ENCODE measurements at places on chromosomes 12 and 14.

GRCh38 chr14:22088614-22089342, 415.2 kb upstream of the OR4E1 start:
- DNase-seq = no peak

GRCh38 chr14:93967637-93968250, 8.6 kb downstream of the ASB2 start:
- DNase-seq = no peak

- DNase-seq = no peak
Observed at GRCh38 chr14:105023791-105024480, 3.1 kb upstream of the CDCA4 start.

GRCh38 chr14:59454139-59454538, 11.0 kb downstream of the GPR135 start:
- DNase-seq = peak; percentile 89

DNA sequence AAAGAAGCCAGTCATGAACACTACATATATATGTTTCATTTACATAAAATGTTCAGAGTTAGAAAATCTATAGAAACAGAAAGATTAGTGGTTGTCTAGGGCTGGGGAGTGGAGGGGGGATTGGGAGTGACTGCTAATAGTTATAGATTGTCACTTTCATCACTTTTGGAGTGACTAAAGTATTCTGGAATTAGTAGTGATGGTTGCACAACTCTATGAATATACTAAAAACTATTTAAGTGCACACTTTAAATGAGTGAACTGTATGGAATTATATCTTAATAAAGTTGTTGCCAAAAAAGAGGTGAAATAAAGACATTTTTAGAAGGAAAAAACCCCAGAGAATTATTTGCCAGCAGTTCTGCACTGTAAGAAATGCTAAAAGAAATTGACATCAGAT, 9.5 kb downstream of the CATSPERB start:
- no peak for DNase-seq

DNA sequence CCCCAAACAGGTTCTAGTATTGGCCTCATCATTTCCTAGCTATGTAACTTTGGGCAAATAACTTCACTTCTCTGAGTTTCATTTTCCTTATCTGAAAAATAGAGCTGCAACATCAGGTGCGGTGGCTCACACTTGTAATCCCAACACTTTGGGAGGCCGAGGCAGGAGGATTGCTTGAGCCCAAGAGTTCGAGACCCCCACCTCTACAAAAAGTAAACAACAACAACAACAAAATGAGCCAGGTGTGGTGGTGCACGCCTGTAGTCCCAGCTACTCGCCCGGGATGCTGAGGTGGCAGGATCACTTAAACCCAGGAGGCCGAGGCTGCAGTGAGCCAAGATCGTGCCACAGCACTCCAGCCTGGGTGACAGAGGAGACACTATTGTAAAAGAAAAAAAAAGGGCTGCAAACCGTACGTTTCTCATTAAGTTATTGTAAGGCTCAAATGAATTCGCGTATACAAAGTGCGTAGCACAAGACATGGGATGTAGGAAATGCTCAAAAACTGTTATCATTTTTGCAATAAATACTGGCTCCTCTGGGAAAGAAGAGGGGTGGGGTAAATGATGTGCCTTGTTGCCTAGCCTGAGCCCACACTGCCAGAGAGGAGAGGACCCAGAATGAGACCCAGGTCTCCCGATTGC, 903 bp downstream of the C12orf76 start:
- DNase-seq = no peak

DNA sequence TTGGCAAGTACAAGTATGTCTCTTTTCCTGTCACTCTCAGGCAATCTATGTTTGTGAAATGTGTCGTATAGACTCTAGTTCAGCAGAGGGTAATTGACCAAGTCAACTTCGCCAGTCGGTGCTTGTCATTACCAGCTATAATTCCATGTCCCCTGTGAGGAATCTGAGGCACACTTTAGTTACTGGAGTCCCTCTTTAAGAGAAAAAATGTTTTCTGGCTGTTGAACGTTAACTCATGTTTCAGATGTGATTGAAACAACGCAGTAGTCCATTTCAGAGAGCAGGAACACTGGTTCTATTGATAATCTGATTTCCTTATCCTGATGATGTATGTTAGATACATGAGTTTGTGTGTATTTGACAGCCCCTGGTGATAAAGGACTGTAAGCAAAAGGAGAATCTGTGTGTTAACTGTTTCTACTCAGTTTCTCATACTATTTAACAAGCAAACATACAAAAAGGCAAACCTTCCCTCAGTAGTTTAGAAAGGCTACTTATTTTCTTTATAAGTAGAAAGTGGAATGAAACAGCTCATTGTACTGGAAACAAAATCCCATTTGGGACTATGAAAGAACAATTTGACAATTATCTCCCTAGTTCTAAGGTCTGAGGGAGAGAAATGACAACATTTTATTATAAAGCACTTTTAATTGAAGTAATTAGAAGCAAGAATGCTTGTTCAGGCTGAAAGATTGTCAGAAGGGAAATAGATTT, 161.1 kb upstream of the TRHDE start:
- DNase-seq = no peak

GRCh38 chr14:92710001-92710341, 38.5 kb downstream of the LGMN start:
- no peak for DNase-seq

GRCh38 chr14:80764496-80764895, 177.0 kb downstream of the CEP128 start:
- no peak for DNase-seq

GRCh38 chr12:57085999-57086492, 2.9 kb upstream of the NAB2 start:
- DNase-seq = no peak

DNA sequence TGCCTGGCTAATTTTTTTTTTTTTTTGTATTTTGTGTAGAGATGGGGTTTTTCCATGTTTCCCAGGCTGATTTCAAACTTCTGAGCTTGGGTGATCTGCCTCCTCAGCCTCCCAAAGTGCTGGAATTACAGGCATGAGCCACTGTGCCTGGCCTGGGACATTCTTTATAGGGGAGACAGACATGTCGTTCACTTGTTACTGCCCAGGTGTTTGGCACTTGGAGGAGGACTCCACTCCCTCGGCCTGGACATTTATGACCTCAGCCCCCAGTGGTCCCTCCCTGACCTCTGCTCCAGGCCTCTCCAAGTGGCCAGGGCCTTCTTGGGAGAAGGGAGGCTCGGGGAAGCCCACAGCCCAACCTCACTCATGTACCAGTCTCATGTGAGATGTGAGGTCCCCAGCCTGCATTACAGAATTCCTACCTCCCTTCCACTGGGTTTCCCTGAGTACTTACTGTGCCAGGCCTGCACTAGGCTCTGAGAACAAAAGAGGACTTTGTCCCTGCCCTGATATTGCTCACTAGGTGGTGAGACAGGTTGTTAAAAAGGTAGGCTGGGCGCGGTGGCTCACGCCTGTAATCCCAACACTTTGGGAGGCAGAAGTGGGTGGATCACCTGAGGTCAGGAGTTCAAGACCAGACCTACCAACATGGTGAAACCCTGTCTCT, 9.7 kb upstream of the POP5 start:
- no peak for DNase-seq

GRCh38 chr12:16324272-16324671, 23.2 kb upstream of the MGST1 start:
- no peak for DNase-seq

DNA sequence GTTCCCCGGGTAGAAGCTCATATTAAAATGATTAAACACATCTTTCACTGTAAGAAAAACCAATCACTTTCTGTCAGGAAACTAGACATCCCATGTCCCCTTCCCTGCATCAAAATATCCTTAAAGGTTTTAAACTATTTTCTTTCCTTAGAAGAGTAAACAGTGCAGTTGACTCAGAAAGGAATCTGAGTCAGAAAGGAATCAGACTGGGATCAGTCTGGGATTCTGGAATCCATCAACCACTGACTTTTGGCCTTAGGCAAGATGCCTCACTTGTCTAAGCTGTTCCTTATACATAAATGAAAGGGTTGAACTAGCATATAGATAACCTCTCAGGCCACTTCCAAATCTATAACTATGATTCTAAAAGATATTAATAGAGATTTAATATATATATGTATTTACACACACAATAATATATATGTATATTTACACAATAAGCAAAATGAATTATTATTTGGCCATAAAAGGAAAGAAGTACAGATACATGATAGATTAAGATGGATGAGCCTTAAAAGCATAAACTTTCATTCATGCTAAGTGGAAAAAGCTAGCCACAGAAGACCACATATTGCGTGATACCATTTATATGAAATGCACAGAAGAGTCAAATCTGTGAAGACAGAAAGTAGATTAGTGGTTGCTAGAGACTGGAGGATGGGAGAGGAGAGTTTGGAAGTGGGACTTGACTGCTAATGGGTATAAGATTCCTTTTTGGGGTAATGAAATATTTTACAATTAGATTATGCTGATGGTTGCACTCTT, 114.4 kb downstream of the SLC38A1 start:
- DNase-seq = peak; percentile 35

- DNase-seq = no peak
Observed at GRCh38 chr12:132516095-132517012, 26.4 kb downstream of the FBRSL1 start.

GRCh38 chr12:48279601-48280000, 71.1 kb downstream of the ZNF641 start:
- no peak for DNase-seq

DNA sequence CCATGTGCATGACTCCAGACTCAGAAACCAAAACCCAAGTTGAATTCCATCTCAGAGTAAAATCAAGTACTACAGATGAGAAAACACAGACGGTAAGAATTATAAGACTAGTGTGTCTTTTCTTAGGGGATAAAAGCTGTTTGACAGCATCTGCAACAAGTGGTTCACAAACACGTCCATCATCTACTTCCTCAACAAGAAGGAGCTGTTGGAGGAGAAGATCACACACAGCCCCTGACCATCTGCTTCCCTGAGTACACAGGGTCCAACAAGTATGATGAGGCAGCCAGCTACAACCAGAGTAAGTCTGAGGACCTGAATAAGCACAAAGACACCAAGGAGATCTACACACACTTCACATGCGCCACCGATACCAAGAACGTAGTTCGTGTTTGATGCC, 110.7 kb upstream of the ATF7IP start:
- no peak for DNase-seq

GRCh38 chr14:90491911-90492531, 95.2 kb downstream of the CALM1 start:
- DNase-seq = no peak

DNA sequence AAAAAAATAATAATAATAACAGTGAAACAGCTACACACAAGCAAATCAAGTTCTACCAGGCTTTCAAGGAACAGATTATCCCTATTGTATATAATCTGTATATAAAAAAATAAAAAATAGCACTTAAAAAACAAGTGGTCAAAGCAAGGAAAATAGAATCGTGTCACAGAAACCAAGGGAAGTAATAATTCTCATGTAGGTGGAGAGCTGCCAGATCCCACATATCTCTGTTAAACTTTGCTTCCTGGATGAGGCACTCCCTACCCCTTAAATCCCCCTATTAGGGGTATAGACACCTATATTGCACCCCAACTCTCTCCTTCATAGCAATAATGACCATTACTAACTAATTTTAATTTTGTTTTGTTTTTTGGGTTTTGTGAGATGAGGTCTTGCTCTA, 4.4 kb upstream of the CD27 start:
- no peak for DNase-seq

DNA sequence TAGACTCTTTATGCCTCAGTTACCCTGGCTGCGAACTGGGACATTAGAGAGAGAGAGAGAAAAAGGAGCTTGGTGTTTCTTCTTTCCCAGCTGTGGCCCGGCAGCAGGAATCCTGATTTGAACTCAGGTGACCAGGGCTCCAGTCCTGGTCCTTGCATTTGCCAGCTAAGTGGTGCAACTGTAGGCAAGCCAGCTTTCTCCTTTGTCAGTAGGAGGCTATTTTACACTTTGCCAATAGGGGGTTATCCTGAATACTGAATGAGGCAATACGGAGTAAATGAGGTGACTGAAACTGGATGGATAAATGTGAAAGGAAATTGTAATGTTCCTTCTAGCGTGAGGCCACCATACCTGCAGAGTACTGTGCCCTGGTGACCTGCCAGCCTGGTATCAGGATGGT, 27.8 kb downstream of the KCNA5 start:
- no peak for DNase-seq

- DNase-seq = no peak
Observed at GRCh38 chr12:57156701-57157403, 9.4 kb upstream of the LRP1-AS start.

GRCh38 chr14:93788543-93789227, 400 bp upstream of the PRIMA1 start:
- no peak for DNase-seq

GRCh38 chr14:68104518-68104917, 284.9 kb downstream of the RAD51B start:
- peak; percentile 23 for DNase-seq

DNA sequence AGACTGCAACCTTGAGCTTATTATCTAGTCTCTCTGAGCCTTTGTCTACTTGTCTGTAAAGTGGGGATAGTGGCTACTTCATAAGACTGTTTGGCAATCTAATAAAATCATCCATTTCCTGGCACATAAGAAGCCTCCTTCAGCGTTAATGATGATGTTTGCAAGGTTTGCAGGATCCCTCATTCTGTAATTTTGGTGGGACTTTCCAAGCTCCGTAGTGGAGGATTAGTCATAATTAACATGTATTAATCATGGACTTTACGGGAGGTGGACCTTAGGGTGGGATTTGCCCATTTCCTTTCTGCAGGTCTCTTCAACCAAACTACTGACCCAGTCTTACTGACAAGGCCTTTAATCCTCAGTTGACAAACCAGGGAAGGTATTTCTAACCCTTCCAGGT, 66.2 kb downstream of the NTF3 start:
- DNase-seq = no peak

GRCh38 chr14:23365732-23366425, 907 bp upstream of the EFS start:
- DNase-seq = no peak

DNA sequence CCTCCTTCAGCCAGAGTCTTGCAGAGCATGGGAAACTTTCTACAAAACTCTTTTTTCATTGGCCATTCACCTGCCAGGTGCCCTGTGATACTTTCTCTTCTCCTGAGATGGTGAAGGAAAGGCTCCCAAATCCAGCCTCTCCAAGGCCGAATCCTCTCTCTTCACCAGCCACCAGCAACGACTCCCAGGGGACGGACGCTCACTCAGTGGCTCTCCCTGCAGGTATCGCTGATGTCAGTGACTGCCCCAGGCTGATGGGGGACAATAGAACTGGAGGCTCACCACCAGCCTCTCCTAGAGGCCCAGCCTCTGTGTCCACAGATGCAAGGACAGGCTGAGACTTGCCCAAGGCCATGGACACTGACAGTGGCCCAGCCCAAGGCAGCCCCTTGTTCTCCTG, 204.1 kb downstream of the BCL11B start:
- no peak for DNase-seq

GRCh38 chr12:68450947-68451260, 118.7 kb upstream of the MDM1 start:
- no peak for DNase-seq

- DNase-seq = no peak
Observed at GRCh38 chr12:13099844-13100604, 3.4 kb downstream of the GSG1 start.

GRCh38 chr12:14723763-14724162, 27.4 kb upstream of the GUCY2C start:
- DNase-seq = peak; percentile 22
